ENCODE measurements at places on chromosomes 7 and 10.

- no peak for DNase-seq
Observed at GRCh38 chr7:105487579-105488571, 34.2 kb downstream of the PUS7 start.

DNA sequence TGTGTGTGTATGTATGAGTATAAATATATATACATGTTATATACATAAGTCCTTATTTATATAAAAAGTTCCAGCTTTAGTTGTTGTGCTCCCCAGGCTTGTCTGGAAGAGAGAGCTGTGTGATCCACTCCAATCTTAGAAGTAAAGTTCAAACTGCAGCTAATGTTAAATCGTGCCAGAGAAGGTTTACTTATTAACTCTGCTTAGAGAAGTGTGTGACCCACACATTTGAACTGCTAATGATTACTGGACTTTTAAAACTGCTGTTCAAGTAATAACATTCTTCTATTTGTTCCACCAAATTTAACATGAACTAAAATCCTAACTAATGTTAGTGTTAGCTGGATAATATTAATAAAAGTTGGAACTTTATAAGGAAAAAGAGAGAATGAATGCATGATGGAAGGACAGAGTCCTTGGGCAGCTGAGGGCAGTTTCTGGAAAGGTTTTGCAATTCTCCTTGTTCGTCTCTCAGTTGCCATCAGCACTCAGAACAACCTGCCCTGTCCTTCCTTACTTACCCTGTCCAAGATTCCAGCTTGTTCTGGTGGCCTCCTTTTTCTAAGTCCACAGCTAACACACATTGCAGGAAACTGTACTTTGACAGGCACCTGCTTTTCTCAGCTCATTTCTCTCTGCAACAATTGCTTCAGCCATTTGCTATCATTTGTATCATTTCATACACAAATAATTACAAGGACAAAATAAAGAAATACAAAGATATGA, 162.6 kb downstream of the FAM107B start:
- no peak for DNase-seq

GRCh38 chr7:117873310-117874190, at the start of gene CTTNBP2:
CTTNBP2 (minus strand) TSS chr7:117873441; CDS start chr7:117873415, 26 bp downstream.
- DNase-seq, result no peak

GRCh38 chr10:32379318-32379949, 32.5 kb upstream of the EPC1 start:
- no peak for DNase-seq

GRCh38 chr7:99001482-99002147, 123.3 kb downstream of the TRRAP start:
- DNase-seq, result no peak

- no peak for DNase-seq
Observed at GRCh38 chr10:8499312-8499711, 444.8 kb downstream of the GATA3 start.

Data from stimulated activated CD4-positive, alpha-beta T cell treated with anti-CD3 and anti-CD28 coated beads, Interleukin-1b, Interleukin-23, amount 100 ng/mL, for 1 hour (primary cell).